ENCODE measurements at places on chromosomes 13 and 19. TPM values are rescaled to one million over a fixed set of nuclear protein-coding genes. Genes with fewer than 3 reads are reported as not detected.

The DUS3L gene
- total RNA-seq: 32.7 TPM

The ZSCAN1 gene
- total RNA-seq: not detected

DNA sequence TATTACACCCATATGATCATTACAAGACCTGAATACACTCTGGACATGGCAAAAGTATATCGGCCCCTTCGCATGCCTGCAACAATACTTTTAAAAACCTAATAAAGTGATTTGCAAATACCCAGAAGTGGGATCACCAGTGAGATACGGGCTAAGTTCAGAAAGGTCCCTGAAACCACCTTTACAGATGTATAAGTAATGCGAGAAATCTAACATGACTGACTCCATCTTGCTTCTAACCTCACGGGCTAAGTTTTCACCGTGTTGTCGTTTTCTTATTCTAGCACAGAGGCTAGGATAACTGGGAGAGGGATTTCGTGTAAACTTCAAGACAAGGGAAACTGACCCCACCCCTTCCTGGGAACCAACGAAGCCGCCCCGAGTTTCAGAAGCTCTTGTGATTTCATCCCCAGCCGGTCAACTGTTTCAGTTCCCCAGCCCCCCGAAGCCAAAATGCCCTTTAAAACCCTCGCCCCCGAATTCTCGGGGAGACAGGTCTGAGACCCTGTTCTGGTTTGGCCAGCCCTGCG lies 703 bp downstream of the NEK3 start:
- no peak for DNase-seq

- DNase-seq: no peak
Measured at GRCh38 chr19:3409346-3410064, 43.1 kb downstream of the NFIC start.

GRCh38 chr19:48644839-48645619 lies 958 bp downstream of the CA11 start:
- DNase-seq: no peak
